ENCODE measurements at places on chromosomes 16 and 17.

DNA sequence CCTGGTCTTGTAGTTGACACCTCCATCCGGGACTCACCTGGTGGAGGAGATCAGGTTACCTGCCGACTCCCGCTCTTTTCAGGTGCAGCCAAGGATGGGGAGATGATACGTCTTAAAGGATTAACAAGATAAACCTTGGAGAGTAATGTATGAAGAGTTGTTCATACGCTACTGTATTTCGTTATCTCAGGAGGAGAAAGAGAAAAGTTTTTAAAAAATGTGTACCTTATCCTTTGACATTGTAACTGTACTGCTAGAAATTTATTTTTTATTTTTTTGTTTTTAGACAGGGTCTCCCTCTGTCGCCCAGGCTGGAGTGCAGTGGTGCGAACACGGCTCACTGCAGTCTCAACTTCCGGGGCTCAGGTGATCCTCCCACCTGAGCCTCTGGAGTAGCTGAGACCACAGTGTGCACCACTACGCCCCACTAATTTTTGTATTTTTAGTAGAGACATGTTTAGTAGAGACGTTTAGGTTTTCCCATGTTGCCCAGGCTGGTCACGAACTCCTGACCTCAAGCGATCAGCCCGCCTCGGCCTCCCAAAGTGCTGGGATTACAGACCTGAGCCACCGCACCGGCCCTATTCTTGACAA lies 764 bp upstream of the SMURF2 start:
- no peak for DNase-seq

DNA sequence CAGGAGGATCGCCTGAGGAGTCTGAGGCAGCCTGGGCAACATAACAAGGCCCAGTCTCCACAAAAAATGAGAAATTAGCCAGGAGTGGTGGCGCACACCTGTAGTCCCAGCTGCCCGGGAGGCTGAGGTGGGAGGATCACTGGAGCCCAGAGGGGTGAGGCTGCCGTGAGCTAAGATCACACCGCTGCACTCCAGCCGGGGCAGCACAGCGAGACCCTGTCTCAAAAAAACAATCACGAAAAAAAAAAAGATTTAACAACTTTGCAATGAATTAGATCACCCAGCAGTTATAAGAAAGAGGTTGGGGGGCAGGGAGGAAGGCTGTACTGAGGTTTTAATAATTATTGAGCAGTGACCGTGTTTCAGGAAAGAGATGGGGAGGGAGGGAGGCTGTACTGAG lies 49.4 kb downstream of the RPH3AL start:
- no peak for DNase-seq

DNA sequence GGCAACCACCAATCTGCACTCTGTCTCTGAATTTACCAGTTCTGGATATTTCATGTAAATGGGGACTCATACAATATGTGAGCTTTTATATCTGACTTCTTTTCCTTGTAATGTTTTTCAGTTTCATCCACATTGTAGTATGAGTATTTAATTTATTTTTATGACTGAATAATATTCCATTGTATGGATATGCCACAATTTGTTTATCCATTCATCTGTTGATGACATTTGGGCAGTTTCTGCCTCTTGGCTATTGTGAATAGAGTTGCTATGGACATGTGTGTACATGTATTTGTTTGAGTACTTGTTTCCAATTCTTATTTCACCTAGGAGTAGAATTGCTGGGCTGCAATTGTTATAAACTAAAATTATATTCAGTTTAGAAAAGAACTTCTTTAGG lies 126.9 kb downstream of the MRTFB start:
- DNase-seq: no peak

GRCh38 chr16:8648877-8649276 lies 25.5 kb upstream of the ABAT start:
- no peak for DNase-seq

GRCh38 chr17:19517699-19518098 lies 16.0 kb upstream of the SLC47A1 start:
- no peak for DNase-seq
